ENCODE measurements at places on chromosomes 1 and 21.

GRCh38 chr1:70048336-70049094, 156.9 kb downstream of the LRRC40 start:
- DNase-seq: no peak

DNA sequence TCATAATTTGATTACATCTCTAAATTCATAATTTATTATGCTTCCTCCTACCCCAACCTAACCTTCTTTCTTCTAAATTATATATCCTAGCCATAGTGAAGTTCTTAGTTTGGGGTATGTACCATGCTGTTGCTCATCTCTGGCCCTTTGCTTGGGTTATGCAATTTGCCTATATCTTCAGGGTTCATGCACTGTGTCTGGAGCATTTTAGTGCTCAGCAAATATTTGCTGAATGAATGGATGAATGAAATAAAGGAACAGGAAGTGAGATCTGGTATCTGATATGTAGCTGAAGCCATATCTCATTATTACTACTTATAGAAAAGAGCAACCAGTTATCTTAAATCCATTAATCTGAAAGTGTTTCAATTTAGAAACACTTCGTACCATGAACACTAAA, 137.6 kb downstream of the GPATCH2 start:
- no peak for DNase-seq

DNA sequence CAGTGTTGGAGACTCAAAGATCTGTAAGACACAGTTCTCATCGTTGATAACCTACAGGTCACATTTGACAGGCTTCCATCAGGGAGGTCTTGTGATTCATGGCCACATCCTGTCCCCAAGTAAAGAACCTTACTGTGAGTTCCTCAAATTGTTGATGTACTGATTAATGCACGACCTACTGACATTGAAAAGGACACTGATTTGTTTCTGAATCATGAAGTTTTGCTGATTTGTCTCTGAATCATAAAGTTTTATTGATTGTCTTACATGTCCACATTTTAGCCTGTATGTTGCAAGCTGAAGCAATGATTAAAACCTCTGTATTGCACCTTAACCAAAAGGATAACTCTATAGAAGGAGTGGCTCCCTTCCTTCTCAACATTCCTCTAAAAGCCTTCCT, 476.3 kb upstream of the RUNX1 start:
- no peak for DNase-seq

- no peak for DNase-seq
These were observed 29.4 kb upstream of the TSPEAR start for GRCh38 chr21:44740742-44741141.

- DNase-seq: no peak
These were observed 40.6 kb upstream of the TSPEAR start for GRCh38 chr21:44751799-44752636.

DNA sequence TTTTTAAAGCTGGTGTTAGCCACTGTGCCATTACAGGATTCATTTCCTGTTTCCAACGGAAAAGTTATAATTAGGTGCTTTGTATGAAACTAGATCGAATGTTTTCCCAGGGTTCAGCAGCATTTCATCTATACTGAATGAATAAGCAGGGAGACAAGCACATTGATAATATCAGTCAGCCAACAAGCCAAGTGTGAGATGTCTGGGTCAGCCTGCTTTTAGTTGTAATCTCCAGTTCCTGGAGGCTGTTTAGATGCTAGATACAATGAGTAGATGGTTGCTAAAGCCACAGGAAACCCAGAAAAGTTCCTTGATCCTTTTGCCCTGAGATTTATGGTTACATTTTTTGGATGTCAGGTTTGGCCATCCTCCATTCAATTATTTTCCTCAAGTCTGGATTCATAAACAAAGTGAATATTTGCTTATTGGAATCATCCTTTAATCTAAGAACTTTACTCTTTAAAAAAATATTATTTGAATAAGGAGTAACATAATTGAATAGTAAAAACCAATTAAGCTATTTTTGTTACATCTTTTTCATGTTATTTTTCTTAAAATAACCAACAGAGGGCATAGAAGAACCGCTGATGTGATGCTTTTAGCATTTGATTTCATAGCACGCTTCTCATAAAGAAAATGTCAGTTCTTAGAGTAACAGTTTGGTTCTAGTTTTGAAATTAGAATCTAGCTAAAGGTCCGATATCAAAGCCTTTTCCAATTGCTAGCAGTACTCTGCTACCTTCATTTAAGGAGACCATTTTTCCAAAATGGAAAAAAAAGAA, 76.6 kb downstream of the HSPA13 start:
- peak; percentile 27 for DNase-seq

GRCh38 chr1:204992201-204992997, 50.6 kb upstream of the CNTN2 start:
- DNase-seq: no peak

DNA sequence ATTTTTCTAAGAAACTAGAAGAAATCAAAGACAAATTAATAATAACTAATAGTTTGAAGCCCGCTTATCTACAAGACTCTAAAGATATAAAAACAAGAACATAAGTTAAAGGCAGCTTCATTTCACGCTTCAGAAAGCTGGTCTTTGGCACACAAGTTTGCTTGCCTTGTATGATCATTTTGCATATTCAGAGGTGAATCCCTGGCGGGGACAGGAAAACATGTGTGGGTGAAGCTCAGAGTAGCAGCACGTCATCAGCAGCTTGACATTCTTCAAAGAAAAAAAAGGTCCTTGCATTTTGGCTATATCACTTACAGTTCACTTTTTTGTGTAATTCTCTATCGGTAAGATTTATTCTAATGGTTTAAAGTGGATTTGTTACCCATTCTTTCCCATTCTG, 1911.8 kb downstream of the MRPL39 start:
- no peak for DNase-seq

DNA sequence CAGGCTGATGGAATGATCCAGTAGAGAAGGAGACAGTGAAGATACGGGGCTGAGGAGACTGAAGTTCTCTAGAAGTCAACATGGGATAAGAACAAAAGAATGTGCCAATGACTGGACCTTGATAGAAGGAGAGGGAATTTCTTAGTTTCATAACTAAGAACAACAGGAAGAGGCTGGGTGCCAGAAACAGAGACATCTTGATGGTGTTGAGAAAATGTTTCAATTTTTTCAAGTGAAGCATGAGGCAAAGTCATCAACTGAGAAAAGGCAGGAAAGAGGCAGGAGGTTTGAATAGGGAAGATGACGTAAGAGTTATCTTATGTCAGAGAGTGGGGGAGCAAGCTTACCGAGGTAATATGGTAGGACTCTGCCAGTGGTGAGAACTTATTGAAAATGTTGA, 80.1 kb downstream of the SPAG17 start:
- DNase-seq: no peak

DNA sequence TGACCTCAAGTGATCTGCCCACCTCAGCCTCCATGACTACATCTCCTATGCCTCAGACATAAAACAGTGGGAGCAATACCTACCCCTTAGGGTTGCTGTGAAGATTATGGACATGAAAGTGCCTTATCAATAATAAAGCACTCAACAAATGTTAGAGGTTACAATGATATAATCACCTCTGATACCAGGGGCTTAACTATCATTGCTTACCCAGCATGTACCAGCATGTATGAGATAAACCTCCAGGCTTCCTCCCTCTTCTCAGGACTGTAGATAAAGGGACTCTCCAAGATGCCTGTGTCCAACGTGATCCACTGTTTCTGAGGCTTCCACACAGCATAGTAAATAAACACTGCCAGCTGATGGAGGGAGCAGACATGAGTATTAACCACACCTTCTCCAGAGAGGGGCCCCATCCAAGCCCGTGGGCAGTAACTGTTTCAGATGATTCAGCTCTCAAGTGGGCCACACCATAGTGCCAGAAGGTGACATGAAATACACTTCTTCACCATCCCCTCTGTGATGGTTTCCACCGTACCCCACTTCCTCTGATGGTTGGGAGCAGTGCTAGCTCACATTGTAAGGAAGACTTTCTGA, 26.2 kb downstream of the RHBDL2 start:
- DNase-seq: no peak

GRCh38 chr1:70617728-70618127, 206.7 kb downstream of the CTH start:
- no peak for DNase-seq

- peak; percentile 37 for DNase-seq
These were observed 47.5 kb upstream of the FOXO6 start for GRCh38 chr1:41313661-41314131.

GRCh38 chr1:111904478-111905218, 84.8 kb downstream of the KCND3 start:
- peak; percentile 85 for DNase-seq

DNA sequence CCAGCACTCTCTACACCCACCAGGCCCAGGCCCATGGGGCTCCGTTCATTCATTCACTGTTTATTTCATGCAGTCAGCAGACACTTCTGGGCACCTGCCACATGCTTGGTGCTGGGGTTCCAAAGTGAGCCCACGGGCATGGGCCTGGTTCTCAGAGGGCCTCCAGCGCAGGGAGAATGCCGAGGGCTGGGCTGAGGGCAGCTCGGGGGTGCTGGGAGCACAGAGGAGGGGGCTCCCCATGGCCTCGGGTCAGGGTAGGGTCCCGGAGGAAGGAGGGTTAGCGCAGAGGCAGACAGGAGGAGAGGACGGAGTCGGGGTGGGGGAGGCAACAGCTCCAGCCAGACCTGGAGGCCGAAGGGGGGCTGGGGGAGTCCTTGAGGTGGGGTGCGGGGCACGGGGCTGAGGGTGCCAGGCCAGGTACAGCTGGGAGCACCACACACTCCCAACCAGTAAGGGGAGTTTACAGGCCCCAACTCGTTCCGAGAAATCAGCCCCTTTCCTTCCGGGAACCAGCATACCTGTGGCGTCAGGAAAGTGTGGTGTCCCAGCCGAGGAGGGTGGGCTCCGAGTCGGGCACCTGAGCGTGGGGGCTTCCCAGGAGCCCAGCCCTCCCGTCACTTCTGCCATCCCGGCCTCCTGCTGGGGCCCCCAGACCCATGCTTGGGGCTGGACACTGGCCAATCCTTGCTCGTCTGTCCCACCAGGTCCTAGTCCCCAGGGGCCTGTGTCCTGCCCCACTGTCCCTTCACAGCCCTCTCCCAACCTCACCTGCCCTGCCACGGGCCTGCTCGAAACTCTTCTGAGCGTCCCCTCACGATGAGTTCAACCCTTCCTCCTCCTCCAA, 10.8 kb downstream of the ARHGEF16 start:
- DNase-seq: no peak

- DNase-seq: peak; percentile 41
These were observed 13.1 kb upstream of the ZRANB2 start for GRCh38 chr1:71093938-71094337.

GRCh38 chr1:164765992-164766720, 207.2 kb downstream of the PBX1 start:
- DNase-seq: no peak

GRCh38 chr1:66275601-66276023, 258.3 kb upstream of the SGIP1 start:
- DNase-seq: no peak

- no peak for DNase-seq
These were observed 2.0 kb downstream of the CD58 start for GRCh38 chr1:116568662-116569380.

DNA sequence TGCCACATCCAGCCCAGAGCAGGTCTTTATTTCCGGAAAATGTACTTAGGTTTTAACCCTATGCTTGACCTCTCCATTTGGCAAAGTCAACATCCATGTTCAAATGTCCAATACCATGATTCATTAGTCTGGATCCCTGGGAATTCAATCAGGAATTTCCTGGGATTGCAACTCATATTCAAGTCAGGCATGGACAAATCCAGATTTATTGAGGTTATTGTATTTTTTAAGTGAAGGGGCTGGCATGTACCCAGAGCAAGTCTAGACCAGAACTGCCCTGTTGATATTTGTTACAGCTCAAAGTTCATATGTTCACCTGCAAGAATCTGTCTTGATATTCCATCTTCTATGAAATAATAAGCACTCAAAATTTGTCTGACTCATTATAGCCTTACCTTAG, 521.1 kb downstream of the ADGRL2 start:
- no peak for DNase-seq

GRCh38 chr1:7298145-7298544, 473.0 kb upstream of the VAMP3 start:
- DNase-seq: no peak

- DNase-seq: no peak
These were observed 67.8 kb upstream of the SMYD2 start for GRCh38 chr1:214213136-214213535.

- DNase-seq: no peak
These were observed 60.8 kb upstream of the F3 start for GRCh38 chr1:94602316-94602715.

DNA sequence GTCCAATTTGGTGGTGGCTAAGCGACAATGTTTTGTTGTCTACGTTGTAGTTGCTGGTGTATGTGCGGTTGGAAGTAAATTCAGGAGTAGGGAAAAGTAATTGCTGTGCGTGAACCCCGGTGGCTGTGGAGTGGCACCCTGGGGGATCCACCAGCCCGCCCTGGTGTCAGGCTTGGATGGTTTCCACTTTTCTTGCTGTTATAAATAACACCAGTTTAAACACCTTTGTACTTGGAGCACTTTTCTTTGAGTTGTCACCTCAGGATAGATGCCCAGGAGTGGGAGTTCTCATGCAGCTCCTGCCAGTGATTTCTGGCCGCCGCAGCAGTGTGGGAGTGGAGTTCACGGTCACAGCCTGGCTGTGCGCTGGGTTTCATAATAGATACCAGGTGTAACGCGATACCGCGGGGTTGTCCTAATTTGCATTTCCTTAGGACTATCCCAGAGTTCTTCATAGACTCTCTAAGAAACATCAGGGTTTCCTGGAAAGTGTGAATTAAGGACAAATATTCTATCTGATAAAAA, 12.8 kb upstream of the TMEM200B start:
- DNase-seq: no peak

- peak; percentile 45 for DNase-seq
These were observed 12.0 kb downstream of the SYT11 start for GRCh38 chr1:155871390-155871789.

DNA sequence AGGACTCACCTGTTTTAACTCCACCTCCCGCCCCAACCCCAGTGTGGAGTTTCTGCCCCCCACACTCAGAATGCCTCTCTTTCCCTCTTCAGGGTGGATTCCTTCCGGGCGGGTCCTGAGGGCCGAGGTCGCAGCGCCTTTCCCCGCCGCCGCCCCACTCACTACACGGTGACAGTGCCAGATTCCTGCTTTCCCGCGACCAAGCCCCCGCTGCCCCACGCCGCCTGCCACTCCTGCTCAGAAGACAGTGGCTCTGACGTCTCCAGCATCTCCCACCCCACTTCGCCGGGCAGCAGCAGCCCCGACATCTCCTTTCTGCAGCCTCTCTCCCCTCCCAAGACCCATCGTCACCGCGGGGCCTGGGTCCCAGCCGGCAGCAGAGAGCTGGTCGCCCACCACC, 16.7 kb downstream of the INAVA start:
- DNase-seq: no peak
